Chondrocyte (in vitro differentiated cells): ENCODE measurements at places on chromosomes 2 and 18.

- DNase-seq: no peak
Observed at GRCh38 chr18:13374468-13375301, 156.1 kb downstream of the LDLRAD4 start.

DNA sequence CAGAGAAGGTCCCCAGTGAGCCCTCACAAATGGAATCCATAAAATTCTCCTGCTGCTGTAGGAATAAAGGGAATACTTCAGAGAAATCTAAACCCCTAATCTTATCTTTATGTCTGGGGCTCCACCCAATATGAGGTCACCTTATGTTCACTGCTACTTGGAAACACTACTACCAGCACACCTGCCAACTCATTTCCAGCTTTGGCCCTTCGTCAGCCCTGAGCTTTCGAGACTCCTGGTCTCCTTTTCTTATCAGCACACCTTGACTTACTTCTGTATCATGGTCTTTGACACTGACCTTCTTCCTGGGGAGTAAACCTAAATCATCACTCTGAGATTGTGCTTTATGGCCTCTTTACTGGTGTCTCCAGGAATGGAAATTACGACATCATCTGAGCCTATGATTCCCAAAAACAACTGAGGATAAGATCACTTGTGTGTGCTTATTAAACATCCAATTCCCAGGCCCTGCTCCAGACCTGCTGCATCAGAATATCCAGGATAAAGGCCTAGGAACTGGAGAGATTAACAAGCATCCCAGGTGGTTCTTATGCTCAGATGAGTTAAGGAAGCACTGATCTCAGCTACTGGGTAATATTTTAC, 22.2 kb upstream of the ASNSD1 start:
- DNase-seq: no peak

DNA sequence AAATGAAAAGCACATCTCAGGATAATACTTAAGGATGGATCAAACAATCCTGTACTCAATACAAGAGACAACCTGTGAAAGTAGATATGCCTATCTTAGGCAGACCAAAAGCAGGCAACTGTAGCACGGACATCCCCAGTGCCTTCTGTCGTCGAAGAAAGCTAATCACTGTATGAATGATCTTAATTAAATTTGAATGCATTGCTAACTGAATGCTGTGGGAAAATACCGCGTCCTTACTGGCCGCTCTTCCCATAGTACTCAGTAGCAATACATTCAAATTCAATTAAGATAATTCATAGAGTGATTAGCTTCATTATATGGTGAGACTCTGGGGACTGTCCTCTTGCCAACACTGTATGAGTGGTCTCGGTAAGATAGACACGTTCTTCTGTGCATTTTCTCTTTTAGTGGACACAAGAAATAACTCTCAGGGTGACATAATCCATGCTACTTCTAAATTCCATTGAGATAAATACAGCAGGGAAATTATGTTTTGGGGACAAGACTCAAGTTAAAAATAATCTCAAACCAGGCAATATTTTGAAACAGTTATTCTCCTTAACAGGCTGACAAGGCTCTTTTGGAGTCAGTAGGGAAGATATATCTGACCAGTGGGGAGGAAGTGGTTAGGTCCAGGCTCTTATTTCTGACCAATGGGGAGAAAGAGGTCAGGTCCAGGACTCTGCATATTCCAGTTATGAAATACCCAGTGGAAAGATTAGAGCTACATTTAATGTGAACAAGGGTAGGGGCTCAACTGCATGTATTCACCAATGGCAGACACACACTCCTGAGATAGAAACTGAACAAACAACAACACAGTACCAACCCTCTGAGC, 97.3 kb downstream of the DOCK10 start:
- no peak for DNase-seq

GRCh38 chr2:23069923-23070322, 315.1 kb upstream of the KLHL29 start:
- DNase-seq: no peak

DNA sequence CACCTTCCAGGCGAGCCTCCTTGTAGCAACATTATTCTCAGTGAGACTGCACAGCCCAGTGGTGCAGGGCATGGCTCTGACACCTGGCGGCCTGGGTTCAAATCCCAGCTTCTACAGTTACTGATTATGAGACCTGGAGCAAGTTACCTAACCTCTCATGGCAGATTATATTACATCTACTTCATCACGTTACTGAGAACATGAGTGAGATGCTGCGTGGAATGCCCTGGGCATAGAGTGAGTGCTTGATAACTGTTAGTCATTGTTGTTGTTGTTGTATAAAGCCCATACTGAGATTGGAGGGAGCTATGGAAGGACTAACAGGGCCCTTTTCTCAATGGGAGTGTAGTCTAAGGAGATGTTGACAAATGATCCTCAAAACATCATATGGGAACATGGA, 18.7 kb downstream of the PLCD4 start:
- no peak for DNase-seq
